ENCODE measurements at places on chromosomes 5 and 9.
A peak's percentile ranks its signal among the peaks of the same experiment; 100 is the strongest.

GRCh38 chr5:78280261-78280660 lies 14.2 kb downstream of the AP3B1 start:
- no peak for DNase-seq

DNA sequence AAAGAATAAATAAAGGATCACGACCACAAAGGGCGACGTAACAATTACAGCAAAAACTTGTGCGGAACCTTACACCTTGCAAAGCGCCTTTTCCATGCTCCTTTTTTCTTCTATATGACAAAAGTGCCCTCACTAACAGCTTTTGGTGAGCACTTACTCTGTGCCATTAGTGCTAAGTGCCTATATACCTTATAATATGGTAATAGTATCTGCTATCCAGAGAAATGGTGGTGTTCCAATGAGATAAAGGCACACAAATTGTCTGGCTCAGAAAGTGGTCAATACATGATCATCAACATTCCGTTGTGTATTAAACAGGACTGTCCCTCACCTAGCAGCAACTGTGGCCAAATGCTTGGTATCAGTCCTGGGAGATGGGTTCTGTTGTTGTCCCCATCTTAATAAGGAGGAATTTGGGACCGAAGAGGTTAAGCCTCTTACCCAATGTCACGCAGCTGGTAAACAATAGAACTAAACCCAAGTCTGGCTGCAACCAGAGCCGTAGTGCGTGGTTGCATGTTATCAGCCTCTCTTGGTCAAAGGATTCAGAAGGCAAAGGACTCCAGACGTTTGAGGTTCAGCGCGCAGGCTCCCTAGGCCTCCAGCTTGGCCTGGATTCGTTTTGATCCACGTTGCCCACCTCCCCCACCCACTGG lies 564 bp upstream of the TOR2A start:
- no peak for DNase-seq

DNA sequence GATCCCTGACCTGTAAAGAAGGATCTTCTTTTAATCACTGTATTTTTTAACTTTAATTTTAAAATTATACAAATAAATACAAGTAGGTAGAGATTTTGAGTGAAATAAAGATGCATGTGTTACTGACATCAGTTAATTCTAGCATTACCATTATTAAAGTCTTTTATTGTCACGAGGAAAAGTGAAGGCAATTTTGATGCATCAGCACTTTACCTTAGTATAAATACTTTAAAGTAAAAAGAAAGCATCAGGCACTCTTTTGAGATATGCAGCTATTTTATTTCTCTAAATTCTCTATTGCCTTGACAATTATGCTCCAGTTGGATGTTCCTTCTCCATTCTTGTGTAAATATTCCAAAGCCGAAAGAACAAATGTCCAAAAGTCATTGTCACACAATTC lies 4.6 kb downstream of the HTR1A start:
- DNase-seq, result no peak

GRCh38 chr9:89426384-89426961 lies 71.4 kb downstream of the SEMA4D start:
- DNase-seq, result no peak

DNA sequence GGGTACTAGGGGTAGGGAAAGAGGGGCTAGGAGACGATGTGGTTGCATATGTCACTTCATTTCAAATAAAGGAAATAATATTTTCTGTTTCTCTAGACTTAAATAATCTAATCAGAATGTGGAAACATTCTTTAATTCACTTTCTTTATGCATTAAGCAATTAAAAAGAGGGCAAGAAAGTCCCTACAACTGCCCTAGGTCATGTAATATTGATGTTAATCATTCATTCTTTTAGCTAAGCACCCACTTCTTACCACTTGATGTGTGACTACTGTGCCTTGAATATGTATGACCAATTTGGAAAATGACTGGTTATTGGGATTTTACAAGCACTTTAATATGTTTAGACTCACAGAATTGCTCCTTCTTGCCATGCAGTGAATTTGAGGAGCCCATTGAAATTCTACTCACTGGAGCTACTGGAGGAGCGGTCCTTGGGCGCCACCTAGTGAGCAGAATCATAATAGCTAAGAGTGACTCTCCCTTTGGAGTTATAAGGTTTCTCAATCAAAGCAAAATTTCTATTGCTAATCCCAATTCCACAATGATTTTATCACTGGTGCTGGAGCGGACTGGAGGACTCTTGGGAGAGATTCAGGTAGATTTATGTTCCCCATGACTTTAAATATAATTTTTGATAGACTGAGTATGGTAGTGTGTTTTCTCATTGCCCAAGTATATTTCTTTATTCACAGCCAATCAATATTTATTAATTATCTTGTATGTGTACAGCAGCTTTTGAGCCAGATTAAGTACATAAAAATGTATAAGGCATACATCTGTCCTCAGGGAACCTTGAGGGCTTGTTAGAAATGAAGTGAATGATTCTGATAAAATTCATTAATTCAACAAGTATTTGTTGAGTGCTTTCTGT lies 225.1 kb downstream of the ADGRV1 start:
- DNase-seq, result peak; percentile 69

GRCh38 chr9:82991671-82992070 lies 71.3 kb downstream of the RASEF start:
- no peak for DNase-seq

GRCh38 chr5:39700523-39700922 lies 275.7 kb upstream of the DAB2 start:
- DNase-seq, result no peak

DNA sequence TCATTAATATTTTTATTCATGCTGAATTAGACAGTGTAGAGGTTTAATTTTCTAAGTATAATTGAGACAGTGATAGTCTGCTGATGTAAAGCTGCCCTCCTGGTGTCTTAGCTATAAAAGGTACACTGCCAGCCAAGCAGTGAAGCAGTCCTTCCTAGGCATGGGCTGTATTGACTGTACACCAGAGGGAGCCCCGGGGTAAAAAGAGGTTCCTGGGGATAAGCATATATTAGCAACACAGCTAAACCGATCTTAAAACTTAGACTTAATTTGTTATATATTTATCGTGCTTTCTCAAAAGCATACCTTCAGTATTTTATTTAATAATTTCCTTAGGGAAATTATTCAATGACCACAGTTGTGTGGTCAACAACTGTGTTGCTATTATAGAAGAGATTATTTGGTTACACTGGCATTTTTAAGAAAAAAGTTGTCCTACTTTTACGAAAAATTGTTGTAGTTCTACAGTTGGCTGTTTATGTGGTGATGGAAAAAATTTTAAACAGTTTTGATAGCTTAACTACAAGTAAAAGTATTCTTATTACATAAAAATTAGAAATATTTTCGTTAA lies 68.8 kb downstream of the ELL2 start:
- DNase-seq, result no peak

- no peak for DNase-seq
Measured at GRCh38 chr9:136566901-136567300, 21.1 kb upstream of the NOTCH1 start.

DNA sequence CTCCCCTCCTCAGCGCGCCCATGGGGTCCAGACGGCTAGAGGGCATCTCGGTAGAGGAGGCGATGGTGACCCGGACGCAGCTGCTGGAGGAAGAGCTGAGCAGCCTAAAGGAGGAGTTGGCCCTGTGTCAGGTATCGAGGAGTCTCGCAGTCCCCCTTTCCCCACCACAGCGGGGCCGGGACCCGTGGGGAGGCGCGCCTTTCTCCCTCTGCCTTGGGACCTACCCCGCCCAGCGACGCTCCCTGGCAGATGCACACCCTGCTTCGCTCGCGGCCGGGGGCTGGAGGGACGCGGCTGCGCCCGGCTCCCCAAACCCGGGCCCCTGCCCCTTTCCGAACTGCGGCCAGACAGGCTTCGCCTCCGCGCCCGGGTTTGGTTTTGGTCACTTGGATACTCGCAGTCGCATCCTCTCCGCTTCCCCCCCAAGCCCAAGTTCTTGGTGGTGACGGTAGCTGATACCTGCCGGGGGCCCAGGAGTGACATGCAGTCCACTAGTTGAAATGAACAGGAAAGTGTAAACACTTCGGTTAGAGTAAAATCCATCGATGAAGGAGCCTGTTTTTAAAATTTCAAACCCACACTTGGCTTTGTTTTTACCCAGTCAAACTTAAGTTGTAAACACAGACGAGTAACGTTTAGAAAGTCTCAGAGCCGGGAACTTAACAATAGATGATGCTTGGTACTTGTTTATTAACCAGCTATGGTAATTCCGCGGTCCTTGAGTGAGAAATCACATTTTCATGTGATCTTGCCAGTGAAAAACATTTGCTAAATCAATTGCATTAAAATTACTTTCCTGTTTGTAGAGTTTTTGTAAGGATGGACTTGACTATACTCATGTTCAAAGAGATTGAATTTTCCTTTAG lies 688 bp downstream of the CNTLN start:
- no peak for DNase-seq

DNA sequence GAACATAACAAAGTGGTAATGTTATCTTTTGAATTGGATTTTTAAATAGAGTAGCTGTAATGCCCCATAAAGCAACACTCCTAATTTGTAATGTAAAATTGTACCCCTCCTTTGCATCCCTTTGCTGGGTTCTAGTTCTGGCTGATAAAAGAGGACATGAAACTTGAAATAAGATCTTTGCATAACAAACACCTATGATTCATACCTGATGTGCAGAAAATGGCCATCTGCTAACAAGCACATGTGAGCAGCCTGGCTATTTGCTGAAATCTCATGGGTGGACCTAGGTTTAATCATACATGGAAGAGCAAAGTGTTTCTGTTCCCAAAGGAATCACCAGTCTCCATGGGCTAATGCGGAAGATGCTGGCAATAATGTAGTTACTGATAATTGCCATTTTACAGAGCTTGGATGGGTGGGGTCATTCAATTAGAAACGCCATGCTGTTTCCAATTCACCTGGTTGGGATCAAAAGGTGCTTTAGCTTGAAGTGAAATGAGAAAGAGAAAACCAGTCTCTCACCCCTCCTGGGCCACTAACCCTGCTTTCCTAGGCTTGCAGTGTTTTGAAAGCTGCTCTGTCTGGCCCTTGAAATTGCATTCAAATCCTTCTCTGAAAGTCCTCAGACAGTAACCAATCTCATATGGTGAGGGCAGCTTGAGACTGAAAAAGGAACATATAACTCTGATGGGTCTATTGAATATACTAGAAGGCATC lies 585.1 kb downstream of the TLE4 start:
- no peak for DNase-seq

- no peak for DNase-seq
Measured at GRCh38 chr9:101083448-101084202, 55.1 kb downstream of the PLPPR1 start.

GRCh38 chr5:117547192-117547591 lies 972.6 kb upstream of the SEMA6A start:
- DNase-seq, result no peak

GRCh38 chr9:18349530-18349929 lies 124.4 kb upstream of the ADAMTSL1 start:
- DNase-seq, result no peak

DNA sequence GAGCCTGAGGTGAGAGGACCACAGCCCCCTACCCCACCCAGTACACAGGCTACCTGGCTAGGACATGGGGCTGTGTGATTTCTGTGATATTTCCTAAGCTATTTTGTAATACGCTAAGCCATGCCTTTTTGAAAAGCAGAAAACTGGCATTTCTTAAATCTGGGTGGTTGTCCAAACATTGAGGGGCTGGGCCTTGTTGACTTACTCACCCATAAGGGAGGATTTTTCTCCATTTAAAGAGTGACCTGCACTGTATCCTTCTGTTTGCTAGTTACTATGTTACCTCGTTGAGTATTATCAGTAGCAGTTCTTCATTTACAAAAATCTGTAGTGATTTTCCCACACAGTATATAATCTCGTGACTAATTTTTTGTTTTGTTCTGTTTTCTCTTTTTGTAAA lies 117.5 kb upstream of the OTULINL start:
- no peak for DNase-seq

GRCh38 chr5:109837231-109837861 lies 147.6 kb downstream of the MAN2A1 start:
- no peak for DNase-seq

- no peak for DNase-seq
Measured at GRCh38 chr5:88480801-88481499, 212.3 kb upstream of the TMEM161B start.

GRCh38 chr9:17521100-17521855 lies 57.6 kb upstream of the SH3GL2 start:
- no peak for DNase-seq

- no peak for DNase-seq
Measured at GRCh38 chr5:134758176-134758503, 439 bp upstream of the DDX46 start.

GRCh38 chr9:78893774-78894401 lies 597.0 kb downstream of the PSAT1 start:
- no peak for DNase-seq

GRCh38 chr5:98065261-98065909 lies 708.1 kb upstream of the RGMB start:
- DNase-seq, result no peak

- DNase-seq, result no peak
Measured at GRCh38 chr9:90642570-90643539, at the start of gene DIRAS2. Gene DIRAS2, minus strand, starts transcription at chr9:90642824. Its CDS starts 28,997 bp downstream, at chr9:90613827.

DNA sequence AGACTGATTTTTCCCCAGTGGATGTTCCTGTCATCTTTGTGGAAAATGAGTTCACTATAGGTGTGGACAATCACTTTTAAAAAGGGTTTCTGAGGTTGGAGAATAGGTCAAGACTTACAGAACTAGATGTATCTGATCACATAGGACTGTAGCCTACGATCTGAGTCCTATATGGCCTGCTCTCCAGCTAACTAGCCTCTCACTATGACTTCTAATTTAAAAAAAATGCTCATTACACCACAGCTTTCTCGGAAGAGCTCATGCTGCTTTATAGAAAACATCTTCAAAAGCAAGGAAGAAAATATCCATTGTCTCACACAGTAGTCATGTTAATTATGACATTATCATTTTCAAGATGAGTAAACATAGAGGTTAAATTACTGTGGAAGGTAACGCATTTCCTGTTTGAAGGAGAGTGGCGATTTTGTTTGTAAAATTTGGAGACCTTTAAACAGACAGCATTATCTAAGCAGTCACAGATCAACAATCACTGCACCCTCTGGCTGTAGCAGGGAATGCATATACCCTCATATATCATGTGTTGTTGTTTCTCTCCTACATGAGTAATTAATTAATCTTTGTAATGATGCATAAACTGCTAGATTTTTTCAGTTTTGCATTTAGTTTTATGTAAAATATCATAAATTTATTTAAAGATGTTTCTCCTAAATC lies 573.7 kb downstream of the GABRG2 start:
- no peak for DNase-seq

DNA sequence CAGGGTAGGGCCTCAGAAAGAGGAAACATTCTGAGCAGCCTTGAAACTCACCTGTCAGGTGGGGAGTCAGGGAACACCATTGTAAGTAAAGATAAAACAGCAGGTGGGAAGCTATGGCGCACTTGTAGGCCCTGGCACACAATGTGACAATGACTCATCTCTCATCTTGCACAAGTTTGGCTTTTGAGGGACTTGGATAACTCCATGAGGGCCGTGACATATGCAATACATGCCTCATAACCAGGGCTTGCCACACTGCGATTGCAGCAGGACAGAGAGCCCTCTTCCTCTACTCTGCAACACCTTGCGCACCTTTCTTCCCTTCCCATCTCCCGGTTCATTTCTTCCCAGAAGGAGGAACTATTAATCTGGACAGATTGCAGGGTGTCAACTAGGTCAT lies 144.9 kb downstream of the CEP120 start:
- no peak for DNase-seq

GRCh38 chr5:168366116-168366515 lies 74.7 kb downstream of the WWC1 start:
- no peak for DNase-seq
